Colonic mucosa (tissue), 4 donors: ENCODE measurements at places on chromosomes 12 and 14. TPM values are rescaled to one million over a fixed set of nuclear protein-coding genes. Genes with fewer than 3 reads are reported as not detected.
A peak's percentile ranks its signal among the peaks of the same experiment; 100 is the strongest.

GRCh38 chr14:26775765-26776563, 178.1 kb upstream of the NOVA1 start:
- no peaks in the 10 kb centered on the region for H3K4me1 ChIP-seq
- no peaks in the 10 kb centered on the region for H3K27me3 ChIP-seq

DNA sequence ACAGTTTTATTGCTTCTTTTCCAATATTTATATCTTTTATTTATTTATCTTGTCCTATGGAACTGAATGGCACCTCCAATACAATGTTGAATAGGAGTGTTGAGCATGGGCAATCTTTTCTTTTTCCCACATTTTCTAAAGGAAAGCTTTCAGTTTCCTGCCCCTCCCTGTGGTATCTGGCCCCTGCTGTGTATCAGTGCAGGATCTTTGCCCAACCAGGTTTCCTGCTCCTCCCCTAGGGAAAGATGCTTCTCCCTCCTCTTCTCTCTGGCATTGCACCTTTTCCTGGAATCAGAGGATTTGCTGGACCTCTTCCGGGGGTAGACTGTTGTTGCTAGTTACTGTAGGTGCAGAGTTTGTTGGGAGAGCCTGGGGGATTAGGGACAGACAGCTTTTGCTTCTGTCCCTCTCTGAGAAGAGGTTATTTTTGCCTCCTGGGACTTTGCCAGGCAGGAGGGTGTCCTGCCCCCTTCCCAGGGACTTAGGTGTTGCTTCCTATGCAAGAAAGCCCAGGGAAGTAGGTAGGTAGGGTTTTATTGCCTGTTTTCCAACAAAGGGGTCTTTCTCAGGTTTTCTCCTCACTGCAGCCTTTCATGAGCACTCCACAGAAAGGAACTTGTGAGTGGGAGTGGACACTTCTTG, 67.6 kb downstream of the POLR3B start:
- no peak for DNase-seq
- H3K27me3 ChIP-seq: no peaks in the 10 kb centered on the region

DNA sequence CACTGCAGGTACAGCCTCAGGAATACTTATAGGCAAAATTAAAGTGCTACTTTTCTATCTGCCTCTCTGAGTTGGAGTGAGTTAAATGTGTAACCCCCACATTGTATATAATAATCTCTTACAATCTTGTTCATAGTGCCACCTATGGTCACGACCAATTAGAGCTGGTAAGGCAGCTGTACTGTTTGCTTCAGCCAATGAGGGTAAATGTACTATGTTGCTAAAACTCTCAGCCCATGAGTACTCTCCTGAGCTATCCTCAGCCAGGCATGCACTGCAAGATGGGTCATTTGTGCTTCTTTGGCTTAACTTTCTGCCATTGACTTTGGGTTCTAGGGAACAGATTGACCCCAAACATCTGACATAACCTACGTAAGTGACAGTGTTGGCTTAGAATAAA, 15.0 kb upstream of the MDM2 start:
- no peaks in the 10 kb centered on the region for H3K4me1 ChIP-seq
- no peak overlapping the region for H3K4me3 ChIP-seq
- H3K27me3 ChIP-seq: no peaks in the 10 kb centered on the region
- no peak overlapping the region for H3K27ac ChIP-seq

DNA sequence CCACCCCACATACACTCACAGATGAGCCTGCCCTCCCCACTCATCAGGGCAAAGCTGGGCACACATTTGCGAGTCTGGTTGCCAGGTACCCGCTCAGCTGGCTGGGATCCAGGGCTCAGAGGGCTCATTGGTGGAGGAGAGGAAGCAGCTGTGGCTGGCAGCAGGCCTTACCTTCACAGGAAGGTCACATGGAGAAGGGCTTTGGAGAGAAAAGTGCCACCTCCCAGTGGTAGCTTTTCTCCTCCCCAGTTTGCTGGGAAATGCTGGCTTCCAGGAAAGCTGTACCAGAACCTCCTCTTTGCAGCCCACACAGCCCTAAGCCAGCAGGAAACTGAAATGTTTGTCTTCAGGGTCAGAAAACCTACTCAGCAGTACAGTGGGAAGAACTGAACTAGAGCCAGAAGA, 55.6 kb downstream of the LGMN start:
- no peaks in the 10 kb centered on the region for H3K27me3 ChIP-seq
- peak; percentile 70 for DNase-seq
- H3K4me1 ChIP-seq: no peaks in the 10 kb centered on the region

- H3K4me1 ChIP-seq: no peaks in the 10 kb centered on the region
- DNase-seq: no peak
- no peak overlapping the region for H3K4me3 ChIP-seq
- no peaks in the 10 kb centered on the region for H3K27me3 ChIP-seq
- no peaks in the 10 kb centered on the region for H3K36me3 ChIP-seq
Observed at GRCh38 chr14:69464829-69465228, 19.7 kb upstream of the PLEKHD1 start.

DNA sequence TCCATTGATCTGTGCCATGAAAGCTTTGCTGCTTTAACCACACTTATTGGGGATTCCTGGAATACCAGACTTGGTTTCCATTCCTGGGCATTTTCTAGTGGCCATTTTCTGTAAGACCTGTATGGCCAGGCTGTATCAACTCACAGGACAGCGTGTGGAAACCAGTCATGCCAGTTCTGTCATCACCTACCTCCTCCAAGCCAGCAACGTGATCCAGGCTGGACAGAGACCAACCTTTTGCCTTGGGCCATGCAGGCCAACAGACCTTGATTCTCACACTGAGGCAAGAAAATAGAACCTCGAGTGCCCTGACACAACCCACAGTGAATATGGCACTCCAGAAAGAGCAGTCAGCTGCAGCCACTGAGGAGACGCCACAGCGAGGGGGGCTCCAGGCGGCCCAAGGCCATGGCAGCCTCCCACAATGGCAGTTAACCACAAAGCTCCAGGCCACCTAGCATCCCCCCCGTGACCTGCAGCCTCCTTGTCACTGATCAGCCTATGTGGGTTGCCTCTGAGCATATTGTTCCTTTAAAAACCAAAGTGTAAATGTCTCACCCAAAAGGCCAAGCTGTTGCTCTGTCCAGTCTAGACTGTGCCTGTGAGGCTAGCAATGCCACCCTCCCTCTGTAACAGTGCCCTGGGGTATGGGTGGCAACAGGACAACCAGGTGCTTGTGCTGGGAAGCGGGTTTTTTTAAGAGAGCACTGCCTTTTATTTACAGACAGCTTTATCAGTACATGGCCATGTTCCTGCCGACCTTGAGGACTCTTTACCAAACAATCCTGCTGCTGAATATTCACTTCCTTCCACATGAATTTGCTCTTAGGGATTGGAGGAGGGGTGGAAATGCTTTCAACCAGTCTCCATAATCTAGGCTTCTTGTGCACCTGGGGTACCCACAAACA, 168.7 kb upstream of the HIF1A start:
- no peak overlapping the region for H3K4me3 ChIP-seq
- H3K27ac ChIP-seq: peak overlapping the region; percentile 61
- no peaks in the 10 kb centered on the region for H3K36me3 ChIP-seq
- peaks cover 42% of the 10 kb centered on the region for H3K4me1 ChIP-seq

DNA sequence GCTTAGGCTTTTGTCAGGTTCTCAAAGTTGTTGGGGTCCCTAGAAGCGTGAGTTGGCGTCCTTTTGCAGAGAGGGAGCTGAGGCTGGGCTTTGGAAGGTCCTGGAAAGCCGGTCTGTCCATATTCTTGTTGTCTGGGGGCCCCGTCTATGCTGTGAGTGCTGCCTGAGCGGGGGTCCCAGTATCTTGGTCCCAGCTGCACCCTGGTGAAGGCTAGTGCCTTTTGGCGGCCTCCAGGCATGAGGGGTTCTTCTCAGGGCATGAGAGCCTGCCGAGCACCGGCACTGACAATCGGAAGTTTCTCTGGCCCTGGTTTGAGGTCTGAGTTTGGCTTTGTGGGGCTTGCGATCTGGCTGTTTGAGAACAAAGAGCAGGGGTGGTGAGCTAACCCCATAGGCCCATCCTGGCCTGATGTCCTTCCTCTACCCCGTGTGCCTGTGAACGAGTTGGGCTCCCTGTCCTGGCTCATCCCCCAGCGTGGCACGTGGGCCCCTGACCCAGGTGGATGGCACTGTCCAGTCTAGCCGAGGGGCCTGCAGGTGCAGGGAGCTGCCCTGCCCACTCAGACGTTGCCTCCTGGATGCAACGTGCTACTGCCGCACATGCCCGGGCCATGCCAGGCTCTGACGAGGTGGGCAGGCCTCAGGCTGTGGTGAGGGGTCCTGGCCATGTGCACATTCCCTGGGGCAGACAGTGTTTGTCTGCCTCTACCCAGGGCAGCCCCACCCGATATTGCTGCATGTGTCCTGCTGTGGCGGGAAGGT, 3.9 kb downstream of the CEP170B start:
- H3K27ac ChIP-seq: no peak overlapping the region
- no peak overlapping the region for H3K4me3 ChIP-seq
- no peaks in the 10 kb centered on the region for H3K36me3 ChIP-seq
- H3K27me3 ChIP-seq: no peaks in the 10 kb centered on the region
- H3K4me1 ChIP-seq: peaks cover 9% of the 10 kb centered on the region

DNA sequence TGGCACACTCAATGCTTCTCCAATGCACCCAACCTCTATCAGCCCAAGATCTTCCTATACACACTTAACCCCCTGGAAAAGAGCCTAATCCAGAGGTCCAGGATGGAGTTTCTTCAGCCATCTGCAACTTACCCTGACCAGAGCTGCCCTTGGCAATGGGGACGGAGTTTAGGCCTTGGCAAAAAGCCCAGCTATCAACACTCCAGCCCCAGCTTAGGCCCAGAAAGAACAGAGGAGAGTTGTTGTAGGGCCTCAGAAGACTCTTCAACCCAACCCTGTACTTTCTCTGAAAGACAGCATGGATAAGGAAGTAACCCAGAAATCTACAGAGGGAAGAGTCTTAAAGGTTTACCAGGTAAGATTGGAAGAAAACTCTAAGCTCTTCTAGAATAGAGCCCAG, 219.3 kb upstream of the PELI2 start:
- H3K4me3 ChIP-seq: no peak overlapping the region
- H3K36me3 ChIP-seq: no peaks in the 10 kb centered on the region
- no peak overlapping the region for H3K27ac ChIP-seq
- no peak for DNase-seq
- H3K4me1 ChIP-seq: no peaks in the 10 kb centered on the region

- H3K27me3 ChIP-seq: no peaks in the 10 kb centered on the region
- no peaks in the 10 kb centered on the region for H3K36me3 ChIP-seq
- H3K4me1 ChIP-seq: no peaks in the 10 kb centered on the region
- H3K4me3 ChIP-seq: no peak overlapping the region
- no peak for DNase-seq
Observed at GRCh38 chr12:89253488-89253887, 98.8 kb downstream of the DUSP6 start.

DNA sequence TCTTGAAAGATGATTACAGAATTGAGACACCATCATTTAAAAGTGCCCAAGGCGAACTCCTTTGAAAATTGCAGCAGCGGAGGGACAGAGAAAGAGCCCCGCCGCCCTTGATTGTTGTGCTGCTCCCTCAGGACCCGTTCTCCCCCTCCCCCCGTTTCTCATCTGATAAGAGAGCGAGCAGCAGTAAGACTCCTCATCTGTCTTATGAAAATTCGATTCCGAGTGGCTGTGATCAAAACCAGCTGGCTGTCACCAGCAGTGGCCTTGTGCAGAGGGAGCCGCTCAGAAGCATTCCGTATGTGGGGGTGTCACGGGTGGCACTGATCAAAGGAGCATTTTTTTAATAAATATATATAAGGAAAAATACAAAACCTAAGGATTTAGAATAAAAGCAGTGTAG, 78.0 kb upstream of the GPATCH2L start:
- no peak overlapping the region for H3K27ac ChIP-seq
- H3K27me3 ChIP-seq: no peaks in the 10 kb centered on the region
- H3K4me1 ChIP-seq: no peaks in the 10 kb centered on the region
- H3K36me3 ChIP-seq: no peaks in the 10 kb centered on the region
- DNase-seq: no peak
- H3K4me3 ChIP-seq: no peak overlapping the region

DNA sequence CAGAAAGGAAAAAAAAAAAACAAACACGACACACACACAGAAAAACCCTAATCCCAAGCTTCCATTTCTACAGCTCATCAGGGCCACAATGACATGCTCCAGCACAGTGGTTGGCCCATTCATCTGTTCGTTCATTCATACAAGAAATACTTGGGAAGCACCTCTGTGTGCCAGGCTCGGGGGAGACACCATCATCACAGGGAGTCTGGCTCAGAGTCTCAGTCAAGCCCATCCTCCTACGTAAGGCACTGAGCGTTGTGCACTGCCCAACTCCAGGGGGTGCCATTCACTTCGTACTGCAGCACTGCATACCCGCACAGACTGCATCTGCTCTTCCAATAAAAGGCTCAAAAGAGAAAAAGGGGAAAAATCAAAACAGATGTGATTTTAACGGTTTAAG, 15.3 kb downstream of the VPS37B start:
- no peak for DNase-seq
- peaks cover 11% of the 10 kb centered on the region for H3K4me1 ChIP-seq
- no peaks in the 10 kb centered on the region for H3K36me3 ChIP-seq
- H3K4me3 ChIP-seq: no peak overlapping the region
- no peaks in the 10 kb centered on the region for H3K27me3 ChIP-seq
- no peak overlapping the region for H3K27ac ChIP-seq

- H3K27me3 ChIP-seq: no peaks in the 10 kb centered on the region
- DNase-seq: no peak
- no peaks in the 10 kb centered on the region for H3K36me3 ChIP-seq
Observed at GRCh38 chr12:111297703-111298426, 71.0 kb downstream of the PHETA1 start.

- H3K27ac ChIP-seq: no peak overlapping the region
- no peaks in the 10 kb centered on the region for H3K27me3 ChIP-seq
- no peak overlapping the region for H3K4me3 ChIP-seq
- H3K4me1 ChIP-seq: no peaks in the 10 kb centered on the region
- DNase-seq: no peak
- no peaks in the 10 kb centered on the region for H3K36me3 ChIP-seq
Observed at GRCh38 chr12:105977236-105977635, 161.5 kb downstream of the NUAK1 start.

GRCh38 chr12:95089462-95089861, 16.0 kb upstream of the NR2C1 start:
- DNase-seq: no peak
- H3K4me1 ChIP-seq: no peaks in the 10 kb centered on the region
- H3K27ac ChIP-seq: no peak overlapping the region
- no peaks in the 10 kb centered on the region for H3K36me3 ChIP-seq
- no peak overlapping the region for H3K4me3 ChIP-seq
- no peaks in the 10 kb centered on the region for H3K27me3 ChIP-seq

DNA sequence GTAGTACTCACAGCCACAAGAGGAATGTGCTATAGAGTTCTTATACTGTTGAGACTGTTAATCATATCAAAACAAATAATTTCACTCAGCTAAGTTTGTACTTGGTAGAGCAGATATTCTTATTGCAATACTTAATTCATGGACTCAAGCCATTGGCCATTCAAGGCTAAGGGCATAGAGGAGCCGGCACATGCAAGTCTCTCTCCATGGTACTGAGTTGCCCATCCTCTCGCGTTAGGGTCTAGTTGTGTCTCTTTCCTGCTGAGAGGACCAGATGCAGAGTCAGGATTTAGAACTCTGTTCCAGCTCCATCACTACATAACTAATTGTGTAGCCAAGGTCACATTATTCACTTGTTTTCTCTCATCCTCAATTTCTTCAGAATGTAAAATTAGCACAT, 14.4 kb upstream of the TUNAR start:
- no peak for DNase-seq
- no peaks in the 10 kb centered on the region for H3K4me1 ChIP-seq
- no peaks in the 10 kb centered on the region for H3K27me3 ChIP-seq
- H3K36me3 ChIP-seq: no peaks in the 10 kb centered on the region
- no peak overlapping the region for H3K27ac ChIP-seq
- no peak overlapping the region for H3K4me3 ChIP-seq

- no peak for DNase-seq
- H3K36me3 ChIP-seq: no peaks in the 10 kb centered on the region
- H3K4me3 ChIP-seq: no peak overlapping the region
- H3K27ac ChIP-seq: no peak overlapping the region
- peaks cover 6% of the 10 kb centered on the region for H3K4me1 ChIP-seq
Observed at GRCh38 chr12:125114365-125115141, 49.3 kb downstream of the AACS start.

Gene TIMM9
- total RNA-seq: 20.9 TPM

Gene NDUFA12
- total RNA-seq: 136 TPM

Gene TAS2R19
- 1.9 TPM for total RNA-seq

Gene CCDC92
- 9.6 TPM for total RNA-seq
